ENCODE measurements at places on chromosomes 13 and 19.

GRCh38 chr13:43061496-43062280 is 38.3 kb downstream of the DNAJC15 start:
- DNase-seq: no peak

DNA sequence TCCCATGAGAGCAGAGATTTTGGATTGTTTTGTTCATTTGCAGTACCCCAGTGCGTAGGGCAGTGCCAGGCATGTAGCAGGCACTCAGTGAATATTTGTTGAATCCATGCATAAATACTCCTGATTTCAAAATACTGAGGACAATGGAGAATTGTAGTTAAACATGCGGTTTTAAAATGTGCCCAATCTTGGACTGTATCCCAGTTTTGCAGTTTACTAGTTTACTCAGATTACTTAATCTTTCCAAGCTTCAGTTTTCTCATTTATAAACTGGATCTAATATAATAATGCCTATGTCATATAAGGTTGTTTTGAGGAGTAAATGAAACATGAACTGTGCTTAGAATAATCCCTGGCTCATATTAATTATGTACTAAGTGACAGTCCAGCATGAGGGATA is 39.0 kb downstream of the RCBTB2 start:
- no peak for DNase-seq

DNA sequence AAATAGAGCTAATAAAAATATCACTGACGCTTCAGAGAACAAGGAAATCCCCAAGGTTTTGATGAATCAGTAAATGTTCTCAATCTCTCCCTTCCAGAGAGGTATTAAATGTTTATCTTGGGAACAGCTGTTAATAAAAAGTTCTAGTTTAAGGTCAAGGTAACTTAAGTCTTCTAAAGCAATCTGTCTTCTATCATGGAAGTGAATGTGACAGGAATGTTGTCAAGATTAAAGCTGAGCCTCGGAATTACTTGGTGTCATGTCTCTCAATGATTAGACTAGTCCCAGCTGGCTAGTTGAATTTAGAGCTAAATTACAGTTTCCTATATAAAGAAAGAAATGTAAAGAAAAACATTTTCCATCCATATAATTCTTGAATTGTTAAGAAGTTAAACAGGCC is 23.4 kb downstream of the ESD start:
- DNase-seq: no peak

GRCh38 chr19:49502866-49503581 is 6.8 kb downstream of the RPS11 start:
- no peak for DNase-seq

- peak; percentile 21 for DNase-seq
Observed at GRCh38 chr13:46295491-46296114, 83.9 kb downstream of the LRRC63 start.

DNA sequence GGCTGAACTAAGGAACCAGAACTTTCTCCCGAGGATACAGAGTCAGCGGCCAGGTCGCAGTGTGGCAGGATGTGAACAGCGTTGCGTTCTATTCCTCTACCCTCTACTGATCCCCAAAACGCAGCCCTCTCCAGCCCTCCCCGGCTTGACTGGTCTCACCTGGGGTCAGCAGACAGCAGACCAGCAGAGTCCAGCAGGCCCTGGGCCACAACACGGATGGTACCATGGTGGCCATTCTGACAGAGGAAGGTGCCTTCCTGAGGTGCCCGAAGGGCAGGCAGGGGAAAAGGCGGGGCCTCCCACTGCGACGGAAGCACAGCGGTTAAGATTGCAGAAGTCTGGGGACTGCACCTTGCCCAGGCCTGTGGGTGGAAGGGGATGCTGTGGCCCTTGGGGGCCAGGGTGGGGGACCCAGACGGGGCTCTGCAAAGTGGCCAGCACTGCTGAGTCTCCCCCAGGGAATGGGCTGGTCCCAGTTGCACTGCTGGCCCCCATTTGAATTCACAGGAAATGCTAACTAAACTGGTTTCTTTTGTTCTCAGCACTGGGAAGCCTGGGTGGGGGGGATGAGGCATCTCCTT is at the start of gene ICAM3:
Gene ICAM3, minus strand, starts transcription at position 245 of the 581 bp plus-strand sequence. Its CDS starts 10 bp downstream, at position 235.
- DNase-seq: no peak

- no peak for DNase-seq
Observed at GRCh38 chr19:4700693-4700970, 23.0 kb downstream of the DPP9 start.

DNA sequence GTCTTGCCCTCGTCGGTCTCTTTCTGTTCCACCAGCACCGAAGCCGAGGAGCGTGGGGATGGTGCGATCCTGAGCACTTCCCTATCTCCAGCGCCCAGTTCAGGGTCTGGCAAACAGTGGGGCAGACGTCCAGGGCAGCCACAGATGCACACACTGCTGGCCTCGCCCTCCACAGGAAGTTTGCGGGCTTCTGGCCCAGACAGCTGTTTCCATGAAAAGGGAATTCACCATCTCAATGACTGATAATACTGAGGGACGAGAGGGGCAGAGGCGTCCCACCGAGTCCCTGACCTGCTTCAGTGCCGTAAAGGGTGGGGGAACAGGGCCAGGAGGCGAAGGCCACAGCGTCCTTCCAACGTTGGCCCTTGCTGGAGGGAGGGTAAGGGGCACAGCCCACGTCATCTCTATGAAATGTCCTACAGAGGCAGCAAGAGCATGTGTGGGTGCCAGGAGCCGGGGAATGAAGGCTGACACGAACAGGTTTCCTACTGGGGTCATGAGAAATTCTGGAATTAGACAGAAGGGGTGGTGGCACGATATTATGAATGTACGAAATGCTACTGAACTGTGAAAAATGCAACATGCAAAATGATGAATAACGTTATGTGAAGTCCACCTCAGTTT is 19.5 kb downstream of the SHC2 start:
- no peak for DNase-seq

GRCh38 chr13:99501184-99501847 is at the start of gene TM9SF2:
Gene TM9SF2, plus strand, starts transcription at chr13:99501472. Its CDS starts 135 bp downstream, at chr13:99501607.
- peak; percentile 95 for DNase-seq
